ENCODE measurements at places on chromosomes 7 and 10.

GRCh38 chr10:28681291-28681763 is 4.0 kb downstream of the BAMBI start:
- no peak for DNase-seq

DNA sequence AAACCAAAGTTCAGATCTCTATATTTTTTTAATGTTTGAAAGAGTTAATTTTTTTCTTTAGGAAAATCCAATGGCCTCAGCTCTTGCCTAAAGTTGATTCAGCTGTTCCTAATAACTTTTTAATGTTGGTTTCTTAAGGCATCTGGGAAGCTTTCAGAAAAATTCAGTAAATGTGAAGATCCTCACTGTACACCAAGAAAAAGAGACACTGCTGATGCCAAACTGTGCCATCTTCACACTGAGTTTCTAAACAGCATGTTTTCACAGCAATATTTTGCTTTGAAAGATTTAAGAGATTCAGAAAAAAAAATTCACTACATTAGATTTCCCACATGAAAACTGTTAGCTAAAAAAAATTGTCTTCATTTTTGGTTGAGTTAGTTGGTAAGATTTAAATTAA is 249.4 kb downstream of the NEBL start:
- DNase-seq: no peak

DNA sequence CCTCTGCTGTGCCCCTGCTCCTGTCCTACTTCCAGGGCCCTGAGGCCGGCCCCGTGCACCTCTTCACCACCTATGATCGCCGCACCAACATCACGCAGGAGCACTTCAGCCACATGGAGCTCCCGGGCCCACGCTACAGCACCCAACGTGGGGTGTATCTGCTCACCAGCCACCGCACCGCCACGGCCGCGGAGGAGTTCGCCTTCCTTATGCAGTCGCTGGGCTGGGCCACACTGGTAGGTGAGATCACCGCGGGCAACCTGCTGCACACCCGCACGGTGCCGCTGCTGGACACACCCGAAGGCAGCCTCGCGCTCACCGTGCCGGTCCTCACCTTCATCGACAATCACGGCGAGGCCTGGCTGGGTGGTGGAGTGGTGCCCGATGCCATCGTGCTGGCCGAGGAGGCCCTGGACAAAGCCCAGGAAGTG is 1.8 kb downstream of the RBP3 start:
- no peak for DNase-seq

DNA sequence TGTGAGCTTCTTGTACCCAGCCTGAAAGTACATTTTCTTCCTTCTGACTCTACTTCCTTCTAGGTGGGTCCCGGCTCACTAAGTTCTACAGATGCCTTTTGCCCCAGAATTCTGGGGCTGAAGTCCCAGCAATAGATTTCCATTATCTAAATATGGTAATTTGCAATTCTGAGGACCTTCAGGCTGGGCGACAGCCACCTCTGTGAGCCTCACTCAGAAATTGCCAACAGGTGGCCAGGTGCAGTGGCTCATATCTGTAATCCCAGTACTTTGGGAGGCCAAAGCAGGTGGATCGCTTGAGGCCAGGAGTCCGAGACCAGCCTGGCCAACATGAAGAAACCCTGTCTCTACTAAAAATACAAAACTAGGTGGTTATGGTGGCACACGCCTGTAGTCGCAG is 23.7 kb downstream of the CREM start:
- DNase-seq: no peak

GRCh38 chr10:77501152-77501845 is 136.3 kb downstream of the KCNMA1 start:
- DNase-seq: no peak

DNA sequence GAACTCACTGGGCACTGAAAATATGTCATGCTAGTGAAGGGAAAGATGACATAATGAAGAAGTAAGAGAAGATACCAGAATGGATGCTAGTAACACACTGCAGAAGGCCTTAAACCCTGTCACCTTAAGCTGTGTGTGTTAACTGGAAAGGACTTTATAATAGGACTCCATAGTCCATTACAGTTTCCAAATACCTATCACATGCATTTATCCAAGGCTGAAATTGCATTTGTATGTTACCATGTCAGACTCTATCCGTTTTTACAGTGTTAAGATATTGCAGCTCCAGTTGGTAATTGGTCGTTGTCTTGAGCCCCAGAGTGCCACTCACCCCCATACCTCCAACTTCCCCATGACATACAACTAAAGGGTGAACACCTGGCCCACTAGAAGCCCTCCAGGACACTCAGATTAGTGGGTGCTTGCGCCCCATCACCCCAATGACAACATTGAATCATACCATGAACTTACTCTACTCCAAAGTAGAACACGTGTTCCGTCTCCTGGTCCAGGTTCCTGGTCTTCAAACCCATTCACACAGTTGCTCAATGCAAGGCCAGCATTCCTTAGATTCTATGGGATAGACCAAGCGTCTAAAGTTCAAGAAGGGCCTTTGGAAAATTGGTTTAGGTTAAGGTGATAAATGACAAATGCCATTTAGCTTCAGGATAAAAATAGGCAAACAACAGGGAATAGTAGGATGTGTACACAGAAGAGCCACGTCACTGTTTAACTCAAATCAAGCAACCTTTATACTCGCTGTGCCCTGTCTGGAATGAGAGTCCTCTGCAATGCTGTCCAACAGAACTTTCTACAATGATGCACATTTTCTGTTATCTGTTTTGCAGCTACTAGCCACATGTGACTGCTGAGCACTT is 2.1 kb upstream of the RAPGEF5 start:
- no peak for DNase-seq

- no peak for DNase-seq
Observed at GRCh38 chr7:102146122-102146521, 140.5 kb upstream of the SH2B2 start.

DNA sequence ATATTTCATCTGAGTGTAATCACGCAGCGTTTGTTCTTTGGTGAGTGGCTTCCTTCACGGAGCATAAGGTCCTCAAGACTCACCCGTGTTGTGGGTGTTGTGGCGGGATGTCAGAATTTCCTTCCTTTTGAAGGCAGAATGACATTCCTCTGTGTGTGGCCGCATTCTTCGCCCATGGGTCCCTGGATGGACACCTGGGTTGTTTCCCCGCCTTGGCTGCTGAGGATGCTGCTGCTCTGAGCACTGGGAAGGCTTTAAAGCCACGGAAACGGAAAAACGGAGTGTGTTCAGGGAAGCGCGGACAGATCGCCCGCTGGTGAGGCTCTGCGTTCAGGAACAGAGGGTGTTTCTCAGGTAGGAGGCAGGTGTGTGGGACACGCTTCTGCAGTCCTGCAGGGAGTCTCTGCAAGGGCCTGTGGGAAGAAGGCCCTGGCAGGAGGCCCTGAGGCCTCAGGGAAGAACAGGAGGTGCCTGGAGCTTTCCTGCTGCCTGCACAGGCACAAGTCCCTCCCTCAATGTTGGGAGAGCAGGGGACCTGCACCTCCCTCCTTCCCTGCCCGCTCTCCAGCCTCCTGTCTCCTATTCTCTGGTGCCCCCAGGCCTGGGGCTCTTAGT is 35.7 kb upstream of the SHH start:
- DNase-seq: no peak

- no peak for DNase-seq
Observed at GRCh38 chr7:78301407-78301806, 502.8 kb downstream of the PHTF2 start.

- no peak for DNase-seq
Observed at GRCh38 chr7:71285571-71286145, 153.7 kb downstream of the GALNT17 start.

DNA sequence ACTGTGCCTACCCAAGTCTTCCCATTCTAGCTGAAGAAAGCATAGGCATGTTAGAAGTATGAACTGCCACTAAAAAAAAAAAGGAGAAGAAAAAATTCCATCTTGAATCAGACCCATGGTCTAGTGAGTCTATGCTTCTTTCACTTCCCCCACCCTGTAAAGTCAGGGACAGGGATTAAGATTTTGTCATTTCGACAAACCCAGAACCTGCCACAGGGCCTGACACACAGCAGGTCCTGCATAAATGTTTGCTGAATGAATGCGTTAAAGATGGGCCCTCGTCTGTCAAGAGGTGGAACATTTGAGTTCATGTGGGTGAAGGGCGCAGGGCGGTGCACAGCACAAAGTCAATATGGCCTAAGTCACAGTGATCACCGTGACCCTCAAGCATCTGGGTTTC is 4.9 kb downstream of the HIPK2 start:
- DNase-seq: no peak

DNA sequence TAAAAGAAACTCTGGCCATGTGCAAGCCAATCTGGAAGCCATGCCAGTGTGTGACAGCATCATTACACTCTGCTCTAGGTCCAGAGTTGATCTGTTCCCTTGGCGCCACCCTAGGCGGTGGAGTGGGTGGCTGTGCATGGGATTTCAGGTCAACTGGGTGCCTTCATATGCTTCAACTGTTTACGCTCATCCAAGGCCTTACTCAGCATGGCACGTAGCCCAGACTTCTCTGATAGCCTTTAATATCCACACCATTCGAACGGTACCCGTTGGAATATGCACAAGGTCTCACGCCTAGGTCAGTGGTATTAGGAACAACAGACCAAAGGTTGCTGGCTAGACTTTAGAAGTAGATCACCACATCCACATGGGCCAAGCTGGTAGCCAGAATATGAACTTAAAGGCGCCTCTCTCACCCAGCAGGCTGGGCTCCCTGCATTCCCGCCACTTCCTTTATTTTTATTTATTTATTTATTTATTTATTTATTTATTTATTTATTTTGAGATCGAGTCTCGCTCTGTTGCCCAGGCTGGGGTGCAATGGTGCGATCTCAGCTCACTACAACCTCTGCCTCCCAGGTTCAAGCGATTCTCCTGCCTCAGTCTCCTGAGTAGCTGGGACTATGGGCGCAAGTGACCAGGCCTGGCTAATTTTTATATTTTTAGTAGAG is 18.7 kb upstream of the ACHE start:
- no peak for DNase-seq

- DNase-seq: no peak
Observed at GRCh38 chr10:71136036-71136721, 76.2 kb upstream of the UNC5B start.

GRCh38 chr7:130270947-130271800 is 4.5 kb downstream of the CPA2 start:
- DNase-seq: no peak

DNA sequence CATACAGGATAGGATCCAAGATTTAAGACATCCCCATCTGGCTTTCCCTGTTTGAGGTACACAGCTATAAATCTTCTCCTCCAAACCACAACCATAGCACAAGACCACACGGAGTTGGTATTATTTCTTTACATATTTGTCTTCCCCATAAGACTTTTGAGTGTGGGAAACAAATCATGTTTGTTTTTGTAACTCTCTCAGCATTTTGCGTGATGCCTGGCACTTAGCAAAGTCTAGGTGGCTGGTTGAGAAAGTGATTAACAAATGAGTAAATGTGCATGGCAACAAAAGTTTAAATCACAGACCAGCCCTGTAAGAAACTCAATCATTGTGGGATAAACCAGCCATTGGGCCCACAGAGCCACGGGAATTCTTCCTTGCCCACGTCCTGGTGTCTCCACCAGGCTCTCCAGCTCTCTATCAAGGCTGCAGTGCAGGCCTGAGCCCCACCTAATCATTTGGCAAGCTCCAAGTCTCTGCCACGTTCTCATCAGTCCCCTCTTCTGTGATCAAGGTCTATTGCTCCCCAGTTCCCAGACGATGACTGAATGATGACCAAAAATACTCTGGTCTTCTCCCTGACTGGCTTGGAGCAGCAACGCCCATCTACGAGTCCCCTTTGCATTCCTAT is 317.8 kb downstream of the TNS3 start:
- DNase-seq: no peak
